Transverse colon (tissue), 4 donors: ENCODE measurements at places on chromosomes 4 and X. TPM values are rescaled to one million over a fixed set of nuclear protein-coding genes. Genes with fewer than 3 reads are reported as not detected.

- no peak for DNase-seq
- H3K27ac ChIP-seq, result no peak overlapping the region
- H3K4me1 ChIP-seq, result peaks cover 21% of the 10 kb centered on the region
- H3K4me3 ChIP-seq, result no peak overlapping the region
- H3K27me3 ChIP-seq, result no peaks in the 10 kb centered on the region
Measured at GRCh38 chr4:103073792-103074438, 2.6 kb downstream of the SLC9B2 start.

ABHD18 gene
- 13.7 TPM for total RNA-seq

FMR1NB gene
- total RNA-seq, result not detected

DNA sequence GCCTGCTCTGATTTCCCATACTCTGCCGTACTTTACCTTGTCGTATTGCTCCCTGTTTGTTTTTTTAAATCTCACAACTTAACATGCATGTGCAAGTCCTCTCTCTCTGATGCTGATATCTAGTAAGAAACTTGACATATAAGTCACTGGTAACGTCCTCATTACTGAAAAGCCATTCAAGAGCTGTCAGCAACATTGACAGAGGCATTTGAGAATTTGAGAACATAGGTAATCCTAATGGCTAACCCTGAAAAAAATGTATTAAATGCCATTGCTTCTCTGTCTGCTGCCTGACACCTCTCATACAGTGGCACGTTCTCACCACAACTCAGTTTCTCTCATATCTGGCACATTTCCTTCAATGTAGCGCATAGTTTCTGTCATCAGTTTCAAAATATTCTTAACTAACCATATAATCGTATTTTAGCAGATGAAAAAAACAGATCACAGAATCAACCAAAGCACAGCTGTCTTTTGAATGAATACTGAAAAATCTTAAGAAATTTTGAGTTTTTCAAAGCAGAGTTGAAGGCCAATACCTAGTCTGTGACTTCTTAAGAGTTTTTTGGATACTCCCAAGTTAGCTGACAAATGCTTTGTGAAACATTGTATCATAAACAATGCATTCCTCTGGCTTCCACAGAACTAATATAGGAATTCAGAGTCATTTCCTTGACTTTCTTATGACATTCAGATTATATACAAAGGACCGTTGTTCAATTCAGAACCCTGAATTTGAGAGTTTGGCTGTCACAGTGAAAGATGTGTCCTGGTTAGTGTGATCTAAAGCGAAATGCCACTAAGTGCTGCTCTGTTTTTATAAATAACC, 996.4 kb downstream of the C4orf33 start:
- no peaks in the 10 kb centered on the region for H3K27me3 ChIP-seq
- H3K27ac ChIP-seq, result no peak overlapping the region
- DNase-seq, result no peak
- H3K36me3 ChIP-seq, result no peaks in the 10 kb centered on the region
- no peak overlapping the region for H3K4me3 ChIP-seq

- no peaks in the 10 kb centered on the region for H3K4me1 ChIP-seq
- H3K4me3 ChIP-seq, result no peak overlapping the region
- no peak for DNase-seq
- no peaks in the 10 kb centered on the region for H3K36me3 ChIP-seq
- H3K27me3 ChIP-seq, result no peaks in the 10 kb centered on the region
- H3K27ac ChIP-seq, result no peak overlapping the region
Measured at GRCh38 chr4:526189-526909, 27.3 kb downstream of the PIGG start.

GRCh38 chr4:24910499-24910898, 2.3 kb downstream of the CCDC149 start:
- H3K27me3 ChIP-seq, result no peaks in the 10 kb centered on the region
- H3K4me1 ChIP-seq, result no peaks in the 10 kb centered on the region
- no peak for DNase-seq
- H3K4me3 ChIP-seq, result no peak overlapping the region
- no peak overlapping the region for H3K27ac ChIP-seq

CTSO gene
- not detected for total RNA-seq

TCP11X2 gene
- not detected for total RNA-seq

RTL5 gene
- 1.3 TPM for total RNA-seq

DNA sequence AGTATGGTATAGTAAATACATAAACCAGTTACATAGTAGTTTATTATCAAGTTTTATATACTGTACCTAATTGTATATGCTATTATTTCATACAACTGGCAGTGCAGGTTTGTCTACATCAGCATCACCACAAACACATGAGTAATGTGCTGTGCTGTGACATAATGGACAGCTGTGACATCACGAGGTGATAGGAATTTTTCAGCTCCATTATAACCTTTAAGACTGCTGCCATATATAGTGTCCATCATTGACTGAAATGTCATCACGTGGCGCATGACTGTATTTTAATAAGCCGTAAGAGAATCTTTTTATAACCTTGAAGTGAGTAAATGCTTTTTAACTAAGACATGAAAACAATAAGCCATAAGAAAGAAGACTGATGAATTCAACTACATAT, 44.8 kb upstream of the ANK2 start:
- H3K36me3 ChIP-seq, result no peaks in the 10 kb centered on the region
- DNase-seq, result no peak
- H3K4me1 ChIP-seq, result no peaks in the 10 kb centered on the region
- H3K27ac ChIP-seq, result no peak overlapping the region
- H3K27me3 ChIP-seq, result no peaks in the 10 kb centered on the region

GRCh38 chrX:132127743-132128142, at the start of gene FRMD7:
FRMD7 (minus strand) TSS chrX:132128020; CDS start chrX:132127844, 176 bp downstream.
- no peak within 1 kb of the TSS for H3K27ac ChIP-seq
- no peaks in the 10 kb centered on the region for H3K4me1 ChIP-seq
- no peaks in the 10 kb centered on the region for H3K27me3 ChIP-seq

GRCh38 chrX:119885554-119886428, 9.9 kb upstream of the AKAP14 start:
- H3K4me1 ChIP-seq, result no peaks in the 10 kb centered on the region
- no peak for DNase-seq
- no peak overlapping the region for H3K4me3 ChIP-seq
- peak overlapping the region; percentile 65 for H3K27ac ChIP-seq
- no peaks in the 10 kb centered on the region for H3K27me3 ChIP-seq

DNA sequence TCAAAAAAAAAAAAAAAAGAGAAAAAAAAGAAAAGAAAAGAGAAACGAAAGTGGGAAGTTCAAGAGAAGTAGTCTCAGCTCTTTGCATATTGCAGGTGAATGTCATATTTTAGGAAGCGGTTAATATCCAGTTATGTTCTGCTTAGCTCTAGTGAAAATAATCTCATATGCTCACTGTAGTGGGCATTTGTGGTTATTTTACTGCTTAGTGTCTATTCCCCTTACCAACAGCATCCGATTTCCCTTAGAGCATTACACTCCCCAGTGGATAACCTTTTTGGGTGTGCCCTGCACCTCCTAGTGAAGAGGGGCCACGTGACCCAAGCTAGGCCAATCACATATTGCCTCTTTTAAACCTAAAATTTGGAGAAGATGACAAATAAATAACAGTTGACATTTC, 111.2 kb upstream of the ZNF827 start:
- no peaks in the 10 kb centered on the region for H3K27me3 ChIP-seq
- H3K27ac ChIP-seq, result no peak overlapping the region
- H3K4me3 ChIP-seq, result no peak overlapping the region
- no peaks in the 10 kb centered on the region for H3K36me3 ChIP-seq
- no peaks in the 10 kb centered on the region for H3K4me1 ChIP-seq

- no peak overlapping the region for H3K4me3 ChIP-seq
- H3K4me1 ChIP-seq, result no peaks in the 10 kb centered on the region
- H3K36me3 ChIP-seq, result no peaks in the 10 kb centered on the region
- no peaks in the 10 kb centered on the region for H3K27me3 ChIP-seq
Measured at GRCh38 chr4:28724239-28724638, 1863.6 kb downstream of the STIM2 start.

GRCh38 chrX:132004728-132005127, 18.4 kb upstream of the STK26 start:
- no peaks in the 10 kb centered on the region for H3K27me3 ChIP-seq
- H3K36me3 ChIP-seq, result no peaks in the 10 kb centered on the region
- no peak for DNase-seq
- H3K4me3 ChIP-seq, result no peak overlapping the region

- no peaks in the 10 kb centered on the region for H3K27me3 ChIP-seq
- peaks cover under 1% of the 10 kb centered on the region for H3K4me1 ChIP-seq
- H3K36me3 ChIP-seq, result no peaks in the 10 kb centered on the region
- no peak overlapping the region for H3K27ac ChIP-seq
- no peak overlapping the region for H3K4me3 ChIP-seq
Measured at GRCh38 chr4:38787693-38788092, 4.9 kb upstream of the TLR10 start.

DNA sequence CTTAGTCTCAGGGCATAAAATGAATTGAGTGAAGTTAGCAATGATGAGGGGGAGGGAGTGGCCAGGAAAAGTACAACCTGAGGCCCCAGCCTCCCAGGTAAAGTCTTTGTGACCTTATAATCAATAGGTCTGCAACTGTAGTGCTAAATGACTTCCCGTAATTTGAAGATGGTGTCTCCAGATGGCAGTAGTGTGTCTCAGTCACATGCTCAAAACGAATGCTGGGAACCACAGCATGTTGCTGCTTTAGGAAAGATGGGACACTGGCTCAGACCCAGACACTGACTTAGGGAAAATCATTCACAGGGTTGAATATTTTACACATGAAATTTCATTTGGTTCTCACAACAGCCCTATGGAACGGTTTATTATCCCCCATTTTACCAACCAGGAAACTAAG, 10.3 kb downstream of the SRPX2 start:
- H3K36me3 ChIP-seq, result no peaks in the 10 kb centered on the region
- H3K27me3 ChIP-seq, result no peaks in the 10 kb centered on the region
- no peak overlapping the region for H3K4me3 ChIP-seq

DNA sequence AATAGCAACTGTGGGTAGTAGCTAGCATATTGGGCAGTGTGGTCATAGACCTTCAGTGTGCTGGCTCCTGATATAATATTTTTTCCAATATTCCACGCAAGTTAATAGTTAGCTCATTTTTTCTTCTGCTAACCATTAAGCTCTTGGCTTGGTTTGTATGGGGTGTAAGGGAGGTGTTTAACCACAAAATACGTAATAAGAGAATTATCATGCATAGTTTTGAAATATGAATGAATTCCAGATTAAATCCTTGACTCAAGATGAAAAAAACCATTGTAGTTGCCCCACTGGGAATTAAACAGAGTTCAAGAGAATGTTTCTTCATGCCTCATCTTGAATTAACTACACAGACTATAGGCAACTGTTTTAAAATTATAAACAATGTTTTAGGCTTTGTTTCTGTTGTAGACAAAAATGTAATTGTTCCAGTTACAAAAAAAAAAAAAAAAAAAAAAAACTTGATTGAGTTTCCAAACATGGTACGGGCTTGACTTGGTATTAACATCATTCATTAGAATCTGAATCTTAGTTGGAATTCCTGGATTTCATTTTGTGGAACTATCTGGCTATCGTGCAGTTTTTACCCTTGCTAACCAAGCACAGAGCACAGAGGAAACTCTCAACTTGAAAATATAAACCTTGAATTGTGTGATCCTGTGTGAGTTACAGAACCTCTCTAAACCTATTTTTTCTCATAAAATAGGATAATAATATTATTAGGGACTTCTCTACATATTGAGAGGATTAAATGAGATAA, 28.4 kb downstream of the CXCL1 start:
- H3K27me3 ChIP-seq, result no peaks in the 10 kb centered on the region
- H3K27ac ChIP-seq, result no peak overlapping the region
- DNase-seq, result no peak
- H3K36me3 ChIP-seq, result no peaks in the 10 kb centered on the region
- H3K4me3 ChIP-seq, result no peak overlapping the region

GRCh38 chrX:77527233-77528001, 80.2 kb downstream of the FGF16 start:
- no peak overlapping the region for H3K4me3 ChIP-seq
- no peaks in the 10 kb centered on the region for H3K4me1 ChIP-seq
- no peaks in the 10 kb centered on the region for H3K36me3 ChIP-seq
- H3K27me3 ChIP-seq, result no peaks in the 10 kb centered on the region

- no peak overlapping the region for H3K4me3 ChIP-seq
- no peaks in the 10 kb centered on the region for H3K36me3 ChIP-seq
- no peak overlapping the region for H3K27ac ChIP-seq
- DNase-seq, result no peak
- no peaks in the 10 kb centered on the region for H3K27me3 ChIP-seq
Measured at GRCh38 chrX:41236629-41237028, 97.3 kb upstream of the DDX3X start.

GRCh38 chrX:104270916-104271512, 16.3 kb upstream of the ESX1 start:
- H3K4me1 ChIP-seq, result no peaks in the 10 kb centered on the region
- H3K27ac ChIP-seq, result no peak overlapping the region
- no peaks in the 10 kb centered on the region for H3K36me3 ChIP-seq
- peak; percentile 14 for DNase-seq

GRCh38 chrX:103440621-103441020, 64.3 kb downstream of the BEX3 start:
- no peaks in the 10 kb centered on the region for H3K4me1 ChIP-seq
- no peak overlapping the region for H3K27ac ChIP-seq
- no peaks in the 10 kb centered on the region for H3K27me3 ChIP-seq
- no peaks in the 10 kb centered on the region for H3K36me3 ChIP-seq
- no peak for DNase-seq

GRCh38 chrX:51852621-51853020, 40.8 kb upstream of the MAGED1 start:
- no peaks in the 10 kb centered on the region for H3K27me3 ChIP-seq
- DNase-seq, result no peak
- H3K36me3 ChIP-seq, result no peaks in the 10 kb centered on the region
- H3K27ac ChIP-seq, result no peak overlapping the region

- H3K27ac ChIP-seq, result no peak overlapping the region
- DNase-seq, result no peak
- no peaks in the 10 kb centered on the region for H3K36me3 ChIP-seq
- H3K4me3 ChIP-seq, result no peak overlapping the region
Measured at GRCh38 chr4:138724530-138724929, 291.1 kb upstream of the NOCT start.

DNA sequence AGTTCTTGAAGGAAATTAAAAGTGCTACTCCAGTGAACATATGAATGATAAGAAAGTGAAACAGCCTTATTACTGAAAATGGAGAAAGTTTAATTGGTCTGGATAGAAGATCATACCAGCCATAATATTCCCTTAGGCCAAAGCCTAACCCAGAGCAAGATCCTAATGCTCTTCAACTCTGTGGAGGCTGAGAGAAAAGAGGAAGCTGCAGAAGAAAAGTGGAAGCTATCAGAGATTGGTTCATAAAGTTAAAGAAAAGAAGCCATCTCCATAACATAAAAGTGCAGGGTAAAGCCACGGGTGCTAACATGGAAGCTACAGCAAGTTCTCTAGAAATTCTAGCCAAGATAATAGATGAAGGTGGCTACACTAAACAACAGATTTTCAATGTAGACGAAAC, 85.5 kb upstream of the ATOH1 start:
- H3K36me3 ChIP-seq, result no peaks in the 10 kb centered on the region
- no peak for DNase-seq
- H3K4me3 ChIP-seq, result no peak overlapping the region
- H3K27ac ChIP-seq, result no peak overlapping the region
